ENCODE measurements at places on chromosomes 16 and 17.

DNA sequence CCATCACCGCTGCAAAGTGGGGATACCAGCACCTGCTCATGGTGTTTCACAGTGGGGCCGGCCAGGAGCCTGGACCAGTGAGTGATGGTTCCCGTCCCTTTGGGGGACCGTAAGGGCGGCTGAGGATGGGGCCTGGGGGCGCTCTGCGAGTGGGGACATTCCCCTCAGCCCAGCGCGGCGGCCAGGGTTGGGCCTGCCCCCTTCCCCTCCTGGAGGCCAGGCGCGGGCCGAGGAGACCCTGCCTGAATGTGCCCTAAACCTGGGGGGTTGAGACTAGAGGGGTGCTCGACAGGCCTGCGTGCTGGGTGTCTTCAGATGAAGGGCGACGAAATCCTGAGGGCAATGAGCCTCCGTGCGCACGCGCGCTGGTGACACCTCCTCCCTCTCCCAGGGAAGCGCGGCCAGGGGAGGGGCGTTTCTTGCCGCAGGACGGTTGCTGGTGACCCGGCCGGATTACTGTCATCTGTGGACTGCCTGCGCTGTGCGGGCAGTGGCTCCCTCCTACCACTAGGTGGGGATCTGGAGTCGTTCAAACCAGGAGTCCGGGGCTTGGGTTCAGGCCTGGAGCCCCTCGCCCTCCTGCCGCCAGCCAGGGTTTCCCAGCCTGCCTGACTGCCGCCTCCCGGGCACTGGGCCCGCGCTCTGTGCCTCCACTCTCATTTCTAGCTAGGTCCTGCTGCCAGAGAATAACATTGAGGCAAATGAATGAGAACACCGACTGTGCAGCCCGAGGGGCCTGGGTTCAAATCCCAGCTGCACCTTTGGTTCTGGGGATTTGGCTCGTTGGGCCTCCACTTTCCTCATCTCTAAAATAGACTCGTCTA, 17.1 kb downstream of the TBX2 start:
- DNase-seq = no peak

DNA sequence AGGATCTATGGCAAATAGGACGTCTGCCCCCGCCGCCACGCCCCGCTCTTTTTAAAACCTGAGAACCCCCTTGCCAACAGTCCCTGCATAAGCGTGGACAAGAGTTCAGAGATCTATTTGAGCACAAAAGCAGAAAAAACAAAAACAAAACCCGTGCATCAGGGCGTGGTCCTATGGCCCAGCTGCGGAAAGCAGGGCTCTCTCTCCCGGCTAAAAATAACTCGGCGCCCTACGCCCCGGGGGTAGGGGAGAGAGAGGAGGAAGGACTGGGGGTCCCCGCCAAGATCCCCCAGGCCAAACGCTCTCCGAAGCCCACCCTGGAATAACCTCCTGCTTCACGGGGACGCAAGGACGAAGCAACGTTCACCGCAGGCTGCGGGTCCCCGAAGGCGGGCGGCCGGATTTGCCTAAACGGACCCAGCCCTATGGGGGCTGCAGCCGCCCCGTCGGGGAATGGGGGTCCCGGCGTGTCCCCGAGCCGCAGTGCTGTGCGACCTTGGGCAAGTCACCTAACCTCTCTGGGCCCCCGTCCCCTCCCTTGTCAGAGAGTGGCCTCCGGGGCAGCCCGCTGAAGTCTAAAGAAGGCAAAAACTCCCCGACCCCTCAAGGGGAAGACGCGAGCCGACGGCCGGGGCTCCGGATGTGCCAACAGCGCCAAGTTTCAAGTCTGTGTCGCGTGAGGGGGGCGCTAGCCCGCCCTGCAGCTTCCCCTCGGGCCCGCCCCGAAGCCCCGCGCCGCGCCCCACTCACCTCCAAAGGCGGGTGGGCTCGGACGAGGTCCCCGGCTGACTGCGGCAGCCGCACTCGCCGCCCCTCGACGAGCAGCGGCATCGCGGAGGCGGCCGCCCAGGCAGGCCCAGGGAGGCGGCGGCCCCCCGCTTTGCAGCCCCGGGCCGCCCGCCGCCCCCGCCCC, 477 bp downstream of the NTAN1 start:
- DNase-seq = no peak

DNA sequence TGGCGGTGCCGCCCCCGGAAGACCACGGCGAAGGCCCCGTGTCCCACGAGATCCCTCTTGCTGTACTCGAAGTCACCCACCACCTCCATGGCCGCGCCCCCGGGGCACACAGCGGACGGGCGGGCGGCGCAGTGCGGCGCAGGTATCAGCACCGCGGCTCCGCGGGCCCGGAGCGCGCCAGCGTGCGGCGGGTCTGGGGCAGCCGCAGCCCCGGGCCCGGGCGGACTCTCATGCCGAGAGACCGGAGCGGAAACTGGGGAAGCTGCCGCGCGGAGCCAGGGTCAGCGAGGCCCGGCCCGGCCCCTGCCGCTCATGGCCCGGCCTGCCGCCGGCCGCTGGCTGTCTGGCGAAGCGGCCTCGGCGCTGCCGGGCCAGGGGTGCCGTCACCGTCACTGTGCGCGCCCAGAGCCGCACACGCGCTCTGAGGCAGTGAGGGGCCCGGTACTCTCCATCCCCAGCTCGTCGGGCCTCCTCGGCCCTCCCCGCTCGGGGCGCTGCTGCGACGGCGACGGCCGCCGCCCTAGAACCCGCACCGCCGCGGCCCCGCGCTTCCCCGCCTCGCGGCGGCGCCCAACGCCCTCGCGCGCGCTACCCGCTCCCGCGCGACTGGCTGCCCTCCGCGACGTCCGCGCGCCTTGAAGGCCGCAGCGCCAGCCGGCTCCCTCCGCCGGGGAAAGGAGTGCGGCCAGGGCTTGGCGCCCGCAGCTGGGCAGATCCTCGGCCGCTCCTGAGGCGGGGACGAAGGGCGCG, at the start of gene ULK2:
Gene ULK2 (minus strand): TSS at position 608 of the 750 bp plus-strand sequence. CDS start 519 bp downstream, at position 89.
- DNase-seq = peak; percentile 11

DNA sequence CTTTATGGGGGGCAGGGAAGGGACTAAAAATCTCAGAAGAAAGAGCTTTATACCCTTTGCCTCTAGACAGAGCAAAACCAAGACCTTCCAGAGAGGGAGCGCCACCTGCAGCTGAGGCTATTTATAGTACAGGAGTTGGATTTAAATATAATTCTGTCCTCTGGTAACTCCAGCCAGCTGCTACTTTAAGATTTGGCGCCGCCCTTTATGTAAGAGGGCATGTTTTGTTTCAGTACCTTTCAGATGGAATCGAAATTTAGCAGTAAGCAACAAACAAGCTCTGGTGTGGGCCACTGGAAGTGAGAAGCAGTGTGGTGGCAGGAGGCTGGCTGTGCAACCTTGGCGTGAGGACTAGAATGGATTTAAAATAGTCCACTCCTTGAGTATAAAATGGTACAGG, 5.2 kb upstream of the GUCY2D start:
- no peak for DNase-seq

DNA sequence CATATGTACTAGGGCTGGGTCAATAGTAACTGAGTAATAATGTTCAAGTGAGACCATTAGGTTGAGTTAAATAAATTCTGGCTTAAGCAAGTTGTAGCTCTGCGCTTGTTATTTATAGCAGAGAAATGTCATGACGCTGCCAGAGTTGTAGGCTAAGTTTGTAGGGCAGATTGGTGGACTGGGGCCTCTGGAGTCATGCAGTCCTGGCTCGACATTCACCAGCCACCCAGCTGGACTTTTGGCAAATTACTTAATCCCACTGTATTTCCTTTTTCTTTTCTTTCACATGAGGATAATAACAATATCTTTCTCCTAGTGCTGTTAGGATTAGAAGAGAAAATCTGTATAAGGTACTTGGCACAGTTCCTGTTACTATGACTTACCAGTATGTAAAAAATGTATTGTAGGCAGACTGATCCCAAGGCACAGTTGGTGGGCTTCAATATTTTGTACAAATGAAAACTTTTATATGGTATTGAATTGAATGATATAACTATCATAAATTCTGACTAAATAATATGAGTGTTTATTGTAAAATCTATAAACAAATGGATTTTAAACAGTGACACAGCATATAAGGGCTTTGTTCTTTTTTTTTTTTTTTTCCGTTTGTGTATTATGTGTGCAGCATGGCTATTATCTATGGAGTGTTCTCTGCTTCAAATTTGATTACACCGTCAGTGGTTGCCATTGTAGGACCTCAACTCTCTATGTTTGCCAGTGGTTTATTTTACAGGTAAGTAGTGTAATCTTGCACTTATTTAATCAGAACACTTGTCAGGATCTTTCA, 2.6 kb downstream of the MFSD11 start:
- DNase-seq = no peak

DNA sequence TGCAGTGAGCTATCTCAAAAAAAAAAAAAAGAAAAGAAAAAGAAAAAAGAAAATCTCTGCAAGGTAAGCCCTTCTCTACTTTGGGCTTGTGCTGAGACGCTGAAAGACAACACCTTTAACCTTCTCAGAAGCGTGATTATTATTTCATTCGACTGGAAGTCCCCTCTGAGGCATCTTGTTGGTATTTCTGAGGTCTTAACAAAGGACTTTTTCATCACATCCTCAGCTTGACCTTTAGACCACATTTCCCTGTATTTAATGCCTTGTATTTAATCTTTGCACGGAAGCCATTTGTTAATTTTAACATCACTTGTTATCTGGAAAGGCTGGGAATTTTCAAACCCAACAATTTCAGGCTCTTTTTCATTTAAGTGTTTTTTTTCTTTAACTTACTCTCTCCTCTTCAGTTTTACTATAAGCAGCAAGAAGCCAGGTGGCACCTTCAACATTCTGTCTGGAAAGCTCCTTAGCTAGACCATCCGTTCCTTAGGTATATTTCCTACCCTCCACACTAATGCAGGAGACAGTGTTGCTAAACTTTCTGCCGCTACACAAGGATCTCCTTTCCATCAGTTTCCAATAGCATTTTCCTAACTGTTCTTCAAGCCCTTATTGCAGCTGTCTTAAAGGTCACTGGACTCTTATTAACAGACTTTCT, 10.3 kb downstream of the KCTD13 start:
- DNase-seq = no peak

DNA sequence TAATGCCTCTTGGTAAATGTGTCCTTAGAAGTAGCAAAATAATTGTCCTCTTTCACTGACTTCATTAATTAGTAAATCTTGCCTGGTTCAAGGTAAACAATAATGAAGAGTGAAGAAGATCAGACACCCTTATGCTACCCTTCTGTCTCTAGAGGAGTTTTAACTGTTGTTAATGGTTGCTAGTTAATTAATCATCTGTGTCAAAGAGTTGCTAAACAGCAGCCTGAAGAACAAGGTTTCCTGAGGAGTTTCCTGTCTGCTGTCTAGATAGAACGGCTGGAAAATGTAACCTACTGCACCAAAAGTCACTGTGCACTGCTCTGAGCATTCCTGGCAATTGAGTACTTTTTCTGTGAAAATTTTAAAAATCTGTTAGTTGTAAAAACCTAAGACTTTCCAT, 131.3 kb downstream of the NLK start:
- DNase-seq = no peak

- no peak for DNase-seq
Measured at GRCh38 chr16:81713295-81713772, 65.8 kb upstream of the PLCG2 start.

- DNase-seq = no peak
Measured at GRCh38 chr17:28413804-28414203, 7.8 kb upstream of the SLC46A1 start.

GRCh38 chr16:86984343-86984742, 332.8 kb downstream of the C16orf95 start:
- no peak for DNase-seq

GRCh38 chr16:58306327-58306726, 11.5 kb upstream of the PRSS54 start:
- DNase-seq = peak; percentile 8

GRCh38 chr16:65176603-65177002, 54.7 kb upstream of the CDH11 start:
- DNase-seq = no peak

- no peak for DNase-seq
Measured at GRCh38 chr17:51362811-51363585, 102.7 kb downstream of the UTP18 start.

- no peak for DNase-seq
Measured at GRCh38 chr17:79495665-79496064, 115.2 kb downstream of the RBFOX3 start.

GRCh38 chr17:53088481-53088880, 734.2 kb upstream of the KIF2B start:
- no peak for DNase-seq

DNA sequence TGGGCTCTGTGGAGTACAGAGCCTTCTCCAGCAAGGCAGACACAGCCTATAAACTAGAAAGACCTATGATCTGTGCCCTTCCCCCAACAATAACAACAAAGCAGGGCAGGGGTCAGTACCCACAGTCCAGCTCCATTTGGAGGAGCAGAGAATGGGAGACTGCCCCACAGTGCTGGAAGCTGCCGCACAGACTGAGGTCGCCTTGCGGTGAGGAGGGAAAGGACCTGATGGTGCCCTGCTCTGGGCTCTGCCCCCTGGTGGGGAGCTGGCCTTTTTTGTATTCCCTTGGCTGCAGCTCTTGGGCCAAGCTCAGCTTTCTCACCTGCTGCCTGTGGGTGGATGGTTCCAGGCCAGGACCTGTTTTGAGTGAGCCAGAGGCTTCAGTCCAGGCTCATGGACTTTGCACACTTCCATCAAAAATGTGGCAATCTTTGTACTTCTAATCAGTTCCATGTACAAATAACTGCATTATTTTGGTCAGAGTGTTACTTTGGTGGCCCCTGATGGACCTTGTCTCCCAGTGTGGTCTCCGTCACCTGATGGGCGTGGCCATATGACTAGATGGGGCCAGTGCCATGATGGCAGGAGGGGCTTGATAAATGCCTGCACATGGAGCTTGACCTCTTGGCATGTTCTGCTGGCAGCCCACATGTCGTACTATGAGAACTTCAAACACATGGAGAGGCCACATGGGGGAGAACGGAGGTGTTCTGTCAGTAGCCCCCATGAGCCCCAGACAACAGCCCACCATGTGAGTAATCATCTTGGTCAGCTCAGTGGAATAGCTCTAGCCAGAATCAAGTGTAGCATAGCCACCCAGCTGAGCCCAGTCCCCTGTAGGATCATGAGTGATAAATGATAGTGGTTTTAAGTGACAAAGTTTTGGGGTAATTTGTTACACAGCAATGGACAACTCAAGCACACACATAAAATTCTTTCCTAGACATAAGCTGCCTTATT, 24.2 kb downstream of the B9D1 start:
- DNase-seq = peak; percentile 13

DNA sequence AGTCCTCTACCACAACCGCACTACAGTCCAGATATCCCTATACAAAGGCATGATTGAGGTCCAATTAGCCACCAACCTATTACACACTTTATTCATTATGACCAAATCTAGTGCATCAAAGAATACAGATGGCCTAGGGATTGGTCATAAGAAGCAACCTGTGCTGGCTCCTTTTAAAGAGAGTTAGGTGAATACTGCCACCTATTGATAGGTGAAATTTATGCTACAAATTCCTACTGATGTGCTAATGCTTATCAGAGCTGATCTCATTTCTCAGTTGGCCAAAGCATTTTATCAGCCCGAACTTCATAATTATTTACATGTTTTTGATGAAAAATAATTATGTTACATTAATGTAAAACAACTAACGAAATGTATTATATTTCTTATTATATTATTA, 166.3 kb downstream of the ANKFN1 start:
- no peak for DNase-seq
